Activated CD8-positive, alpha-beta memory T cell treated with anti-CD3 and anti-CD28 coated beads for 48 hours (primary cell): ENCODE measurements at places on chromosomes 1 and 21.

- no peak for DNase-seq
These were observed 84.4 kb downstream of the ITPKB start for GRCh38 chr1:226654668-226655055.

- no peak for DNase-seq
These were observed 125.0 kb upstream of the JUN start for GRCh38 chr1:58908561-58909560.

DNA sequence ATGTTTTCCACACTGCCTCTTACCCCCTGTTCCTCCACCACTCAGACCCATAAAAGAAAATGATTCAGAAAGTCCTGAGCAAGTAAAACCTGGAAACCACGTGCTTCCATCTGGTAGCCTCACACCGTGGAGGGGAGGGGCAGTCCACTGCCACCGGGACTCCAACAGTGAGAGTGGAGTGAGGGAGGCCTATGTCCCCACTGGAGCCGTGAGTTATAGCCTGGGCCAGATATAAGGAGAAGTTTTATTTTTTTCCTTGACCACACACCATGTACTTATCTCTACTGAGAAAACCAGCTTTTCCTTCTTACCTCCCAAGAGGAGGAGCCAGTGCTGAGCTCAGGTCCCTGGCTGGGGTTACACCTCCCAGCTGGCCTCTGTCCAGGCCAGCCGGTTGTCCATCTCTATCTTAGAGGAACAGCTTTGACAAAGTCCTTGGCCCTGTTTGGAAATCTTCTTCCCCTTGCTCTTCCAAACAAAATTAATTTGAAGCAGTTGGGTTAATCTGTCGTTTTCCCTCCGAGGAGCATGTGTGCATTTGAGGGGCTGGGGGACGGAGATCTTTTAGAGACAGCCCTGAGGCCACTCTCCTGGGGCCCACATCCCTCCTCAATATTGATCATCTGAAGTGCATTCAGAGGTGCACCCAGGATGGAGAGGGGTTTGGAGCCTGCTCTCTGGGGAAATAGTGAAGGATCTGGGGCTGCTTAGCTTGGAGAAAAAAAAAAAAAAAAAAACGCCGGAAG, 49.1 kb upstream of the SERBP1 start:
- DNase-seq: no peak

DNA sequence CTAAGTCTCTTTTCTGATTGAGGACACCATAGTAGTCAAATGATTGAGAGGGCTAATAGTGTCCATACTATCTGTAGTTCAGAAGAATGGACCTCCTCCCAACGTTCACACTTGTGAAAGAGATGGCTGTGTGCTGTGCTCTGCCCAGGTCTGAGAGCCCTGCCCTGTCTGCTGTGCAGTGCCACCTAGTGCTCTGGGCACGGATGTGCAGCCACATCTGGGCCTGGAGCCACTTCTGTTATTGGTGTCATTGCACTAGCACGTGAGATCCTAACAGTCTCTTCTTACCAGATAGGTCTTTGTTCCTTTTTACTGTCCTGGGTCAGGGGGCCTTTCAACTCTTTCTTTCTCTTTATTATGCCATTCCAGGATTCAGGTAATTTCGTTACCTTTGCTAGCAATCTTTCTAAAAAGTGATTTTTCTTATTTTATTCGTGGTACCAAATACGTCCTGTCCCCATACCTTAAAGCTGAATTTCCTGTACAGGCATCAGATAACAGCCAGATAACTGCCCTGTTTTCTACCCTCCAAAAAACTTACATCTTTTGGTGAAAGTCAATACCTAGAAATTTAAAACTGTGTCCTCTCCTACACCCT, 21.7 kb downstream of the INTS3 start:
- peak; percentile 49 for DNase-seq

DNA sequence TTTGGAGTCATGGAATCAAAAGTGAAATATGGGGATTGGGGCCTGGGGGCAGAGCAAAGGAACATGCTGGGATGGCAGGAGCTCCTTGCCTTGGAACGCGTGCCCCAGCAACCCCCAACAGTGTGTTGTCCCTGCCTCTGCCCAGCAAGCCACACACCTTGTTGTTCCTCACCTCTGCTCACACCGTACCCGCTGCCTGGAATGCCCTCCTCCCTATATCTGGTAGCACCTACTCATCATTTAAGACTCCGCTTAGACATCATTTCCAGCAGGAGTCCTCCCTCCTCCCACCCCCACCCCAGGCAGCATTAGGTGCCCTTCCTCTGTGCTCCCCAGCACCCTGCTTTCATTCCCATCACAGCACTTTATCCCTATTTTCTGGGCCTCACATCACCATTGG, 7.8 kb downstream of the NECTIN4 start:
- no peak for DNase-seq

GRCh38 chr1:4483021-4483625, 171.3 kb upstream of the AJAP1 start:
- no peak for DNase-seq

DNA sequence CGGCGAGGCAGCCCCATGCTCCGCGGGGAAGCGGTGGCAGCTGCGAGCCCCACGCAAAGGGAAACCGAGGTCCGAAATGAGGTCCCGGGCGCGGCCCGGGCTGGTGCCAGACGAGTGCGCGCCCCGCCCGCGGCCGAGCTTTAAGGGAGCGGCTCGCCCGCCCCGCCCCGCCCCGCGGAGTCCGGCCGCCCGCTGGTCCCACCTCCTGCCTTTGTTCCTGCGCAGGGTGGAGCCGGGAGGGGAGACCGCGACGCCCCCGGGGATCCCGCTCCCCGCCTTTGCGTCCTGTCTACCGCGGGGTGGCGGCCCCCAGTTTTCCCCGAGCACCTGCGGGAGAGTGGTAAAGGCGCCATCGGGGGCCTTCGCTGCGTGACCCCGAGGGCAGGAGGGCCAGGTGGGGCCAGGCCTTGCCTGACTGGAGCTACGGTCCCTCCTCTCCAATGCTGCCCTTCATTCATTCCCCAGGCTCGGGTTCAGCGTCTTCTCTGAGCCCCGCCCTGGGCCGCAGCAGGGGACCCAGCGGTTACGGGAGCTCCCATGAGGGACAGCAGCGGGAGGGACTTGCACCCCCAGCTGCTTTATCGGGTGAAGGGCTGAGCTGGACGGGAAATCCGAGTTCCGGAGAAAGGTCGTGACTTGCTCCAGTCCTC, at the start of gene HES2:
HES2 (minus strand) TSS at position 116 of the 650 bp plus-strand sequence; CDS start at position 17, 99 bp downstream.
- DNase-seq: no peak

DNA sequence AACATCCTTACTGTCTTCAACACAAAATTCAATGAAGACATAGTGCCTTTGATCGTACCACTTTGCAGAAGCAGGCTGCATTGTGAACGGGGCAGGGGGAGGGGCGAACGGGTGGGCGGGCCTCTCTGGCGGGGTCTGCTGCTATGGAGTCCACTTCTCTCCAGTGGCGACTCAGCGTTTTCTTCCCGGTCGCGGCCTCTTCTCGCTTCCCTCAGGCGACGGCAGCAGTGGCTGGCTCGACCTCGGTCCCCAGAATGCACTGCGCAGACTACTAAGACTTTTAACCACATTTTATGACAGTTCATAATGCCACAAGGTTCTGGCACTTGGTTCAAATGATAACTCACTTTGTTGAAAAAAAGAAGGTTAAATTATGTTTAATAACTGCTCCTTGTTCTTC, 21.2 kb downstream of the GBP2 start:
- no peak for DNase-seq

GRCh38 chr21:37636152-37636860, 269.7 kb downstream of the DYRK1A start:
- DNase-seq: no peak

- DNase-seq: no peak
These were observed at the start of gene MTMR11 for GRCh38 chr1:149936170-149936991. TSS of gene MTMR11 (minus strand) at chr1:149936879. CDS start at chr1:149936647, 232 bp downstream.

- DNase-seq: peak; percentile 58
These were observed 84.4 kb downstream of the NKAIN1 start for GRCh38 chr1:31155216-31155806.

DNA sequence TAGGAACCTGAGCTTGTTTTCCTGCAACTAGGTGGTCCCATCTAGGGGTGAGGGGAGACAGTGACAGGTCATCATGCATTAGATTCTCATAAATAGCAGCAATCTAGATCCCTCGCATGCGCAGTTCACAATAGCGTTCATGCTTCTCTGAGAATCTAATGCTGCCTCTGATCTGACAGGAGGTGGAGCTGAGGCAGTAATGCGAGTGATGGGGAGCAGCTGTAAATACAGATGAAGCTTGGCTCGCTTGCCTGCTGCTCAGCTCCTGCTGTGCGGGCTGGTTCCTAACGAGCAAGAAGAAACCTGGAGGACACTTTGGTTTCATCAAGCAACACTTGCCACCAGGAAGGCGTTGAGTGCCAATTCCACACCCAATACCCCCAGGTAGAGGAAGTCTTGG, 95.1 kb upstream of the OLIG2 start:
- no peak for DNase-seq

GRCh38 chr21:33991133-33991532, 75.5 kb upstream of the ATP5PO start:
- no peak for DNase-seq

GRCh38 chr1:28197682-28198415, 21.4 kb upstream of the PTAFR start:
- no peak for DNase-seq

DNA sequence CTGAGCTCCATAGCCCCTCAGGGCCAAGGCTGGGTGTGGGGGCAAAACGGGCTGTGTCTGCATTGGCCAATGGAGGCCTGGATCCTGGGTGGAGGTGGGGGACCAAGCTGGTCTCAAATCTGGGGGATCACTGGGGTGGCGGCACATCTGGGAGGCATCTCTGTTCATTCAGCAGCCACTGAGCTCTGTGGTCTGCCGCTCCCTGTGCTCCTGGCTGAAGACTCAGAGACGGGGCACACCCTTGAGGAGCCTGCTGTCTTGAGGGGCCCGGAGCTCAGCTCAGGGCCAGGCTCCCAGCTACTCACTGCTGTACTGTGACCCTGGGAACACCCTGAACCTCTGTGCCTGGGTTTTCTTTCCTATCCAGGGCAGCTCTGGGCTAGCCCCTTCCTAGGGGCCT, 90.3 kb upstream of the WNT4 start:
- DNase-seq: no peak

GRCh38 chr1:201042779-201043461, 19.4 kb upstream of the KIF21B start:
- no peak for DNase-seq

DNA sequence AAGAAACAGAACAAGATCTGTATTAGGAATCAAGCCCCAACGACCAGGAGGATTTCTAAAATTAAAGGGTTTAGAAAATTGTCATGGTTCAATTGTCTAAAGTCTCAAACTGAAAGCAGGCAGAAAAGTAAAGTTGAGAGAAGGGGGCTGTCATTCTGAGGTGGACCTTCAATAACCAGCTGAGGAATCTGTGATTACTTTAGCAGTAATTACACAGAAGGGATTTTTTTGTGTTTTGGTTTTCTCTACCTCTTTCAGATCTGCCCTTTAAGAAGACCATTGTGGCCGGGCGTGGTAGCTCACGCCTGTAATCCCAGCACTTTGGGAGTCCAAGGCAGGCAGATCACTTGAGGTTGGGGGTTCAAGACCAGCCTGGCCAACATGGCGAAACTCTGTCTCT, 17.4 kb downstream of the AIDA start:
- DNase-seq: no peak

- no peak for DNase-seq
These were observed 1693.4 kb downstream of the NCAM2 start for GRCh38 chr21:22691658-22692057.

DNA sequence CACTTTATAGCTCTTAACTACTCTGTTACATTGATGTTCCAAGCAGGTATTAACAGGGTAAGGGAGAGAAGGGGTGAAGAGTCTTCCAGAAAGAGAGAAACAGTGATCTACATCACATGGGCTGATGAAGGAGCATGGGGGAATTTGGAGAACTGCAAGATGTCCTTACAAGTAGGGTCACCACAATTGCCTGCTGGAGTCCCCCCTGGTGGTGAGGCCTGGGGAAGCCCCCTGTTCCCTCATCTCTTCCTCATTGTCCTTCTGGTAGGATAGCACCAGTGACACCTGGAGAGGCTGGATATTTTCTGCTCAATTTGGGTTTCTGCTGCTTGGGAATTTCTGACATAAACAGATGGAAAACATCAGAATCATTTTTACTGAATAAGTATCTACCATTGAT, 126.6 kb downstream of the RUNX1 start:
- DNase-seq: no peak

GRCh38 chr1:36560177-36560576, 77.5 kb upstream of the CSF3R start:
- DNase-seq: no peak

DNA sequence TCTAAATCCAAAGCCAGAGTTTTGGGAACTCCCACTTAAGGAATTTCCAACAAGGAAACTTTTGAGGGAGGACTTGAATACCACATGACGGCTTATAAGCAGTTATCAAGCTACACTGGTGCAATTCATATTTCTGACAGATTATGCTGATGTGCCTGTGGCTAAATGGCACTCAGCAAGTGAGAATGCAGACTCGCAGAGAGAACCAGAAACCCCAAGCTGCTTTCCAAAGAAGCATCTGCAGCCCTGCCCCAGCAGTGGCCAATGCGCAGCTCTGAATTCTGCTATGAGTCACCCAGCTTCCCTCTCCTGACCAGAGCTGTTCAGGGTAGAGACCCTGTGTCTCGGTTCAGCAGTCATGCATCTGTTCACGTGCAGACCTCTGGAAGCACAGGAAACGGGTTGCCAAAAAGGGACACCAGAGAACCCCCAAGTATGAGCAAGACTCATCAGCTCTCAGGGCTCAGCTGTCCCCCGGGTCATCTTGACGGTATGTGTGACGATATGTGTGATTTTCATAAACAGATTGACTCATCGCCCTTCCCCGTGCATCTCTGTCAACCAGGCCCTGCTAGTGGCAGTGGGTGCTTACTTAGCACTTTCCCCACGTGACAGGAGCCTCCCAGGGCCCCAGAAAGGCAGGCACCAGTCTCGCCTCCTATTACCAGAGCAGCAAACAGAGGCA, 76.3 kb downstream of the ITPKB start:
- peak; percentile 40 for DNase-seq

DNA sequence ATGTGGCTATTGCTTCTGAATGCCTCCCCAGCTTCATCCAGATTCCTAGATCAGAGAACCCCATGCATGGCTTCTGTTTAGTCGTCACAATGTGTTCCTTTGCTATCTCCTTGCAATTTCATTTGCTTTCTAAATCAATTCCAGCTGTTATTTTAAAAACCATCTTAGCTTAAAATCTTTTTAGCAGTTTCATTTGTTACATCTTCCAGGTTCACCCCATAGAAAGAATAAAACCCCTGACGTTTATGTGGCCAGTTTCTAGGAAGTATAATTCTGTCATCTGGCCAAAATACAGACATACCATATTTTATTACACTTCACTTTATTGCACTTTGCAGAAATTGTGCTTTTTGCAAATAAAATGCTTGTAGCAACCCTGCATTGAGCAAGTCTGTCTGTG, 278.4 kb downstream of the PTPRC start:
- no peak for DNase-seq

GRCh38 chr1:29673228-29673500, 436.8 kb downstream of the PTPRU start:
- no peak for DNase-seq

DNA sequence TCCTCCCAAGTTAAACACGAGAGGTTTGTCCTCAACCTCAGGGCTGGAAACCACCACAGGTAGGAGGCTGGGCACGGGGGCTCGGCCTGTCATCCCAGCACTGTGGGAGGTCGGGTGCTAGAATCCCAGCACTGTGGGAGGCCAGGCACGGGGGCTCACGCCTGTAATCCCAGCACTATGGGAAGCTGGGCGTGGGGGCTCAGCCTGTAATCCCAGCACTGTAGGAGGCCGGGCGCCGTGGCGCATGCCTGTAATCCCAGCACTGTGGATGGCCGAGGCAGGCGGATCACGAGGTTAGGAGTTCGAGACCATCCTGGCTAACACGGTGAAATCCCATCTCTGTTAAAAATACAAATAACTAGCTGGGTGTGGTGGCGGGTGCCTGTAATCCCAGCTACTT, 6.7 kb upstream of the CDK11A start:
- DNase-seq: no peak

- no peak for DNase-seq
These were observed 91.0 kb downstream of the PTPN14 start for GRCh38 chr1:214460304-214460916.
